ENCODE measurements at places on chromosomes 1 and 21.

- DNase-seq, result no peak
These were observed 34.2 kb upstream of the JUN start for GRCh38 chr1:58818075-58818474.

DNA sequence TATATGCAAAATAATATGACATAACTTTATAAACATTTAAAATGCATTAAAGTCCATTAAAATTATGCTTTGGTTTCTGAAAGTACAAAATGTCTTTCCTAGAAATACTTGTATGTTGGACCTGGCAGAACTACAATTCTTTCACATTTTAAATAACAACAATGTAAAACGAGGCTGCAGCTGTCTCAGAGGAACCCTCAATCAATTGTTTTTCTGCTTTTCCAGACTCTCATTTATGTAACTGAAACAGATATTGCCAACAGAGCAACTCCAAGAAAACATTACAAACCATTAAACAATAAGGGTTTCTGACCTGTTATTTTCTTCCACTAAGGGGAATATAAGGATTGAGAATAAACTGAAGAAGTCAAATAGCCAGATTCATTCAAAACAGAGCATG is 1193.4 kb downstream of the NCAM2 start:
- no peak for DNase-seq

DNA sequence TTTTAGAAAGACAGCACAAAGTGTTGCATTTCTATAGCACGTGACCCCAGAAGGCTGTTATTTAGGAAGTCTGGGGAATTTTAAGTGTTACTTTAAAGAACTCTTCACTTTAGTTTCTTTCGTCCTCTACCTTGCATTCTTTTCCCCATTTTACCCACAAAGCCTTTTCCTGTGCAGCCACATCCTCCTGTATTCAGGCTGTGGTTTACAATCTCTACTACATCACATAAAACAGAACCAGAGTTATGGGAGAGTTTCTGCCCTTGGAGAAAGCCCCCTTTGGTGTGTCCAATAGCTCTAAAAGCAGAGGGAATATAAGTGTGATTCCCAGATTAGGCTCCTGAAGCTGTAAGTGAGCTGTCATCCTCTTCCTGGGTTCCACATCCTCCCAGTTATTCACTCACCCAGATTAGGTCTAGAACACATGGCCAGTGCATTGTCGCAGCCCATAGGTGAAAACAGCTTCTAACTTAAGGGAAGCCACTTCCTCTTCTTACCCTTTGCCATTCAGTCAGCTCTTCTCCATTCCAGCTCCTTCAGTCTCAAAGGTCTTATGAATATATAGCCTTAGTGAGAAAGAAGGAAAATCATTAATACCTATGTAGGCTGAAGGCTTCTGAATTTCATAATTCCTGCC is 171.1 kb downstream of the PIGK start:
- no peak for DNase-seq

DNA sequence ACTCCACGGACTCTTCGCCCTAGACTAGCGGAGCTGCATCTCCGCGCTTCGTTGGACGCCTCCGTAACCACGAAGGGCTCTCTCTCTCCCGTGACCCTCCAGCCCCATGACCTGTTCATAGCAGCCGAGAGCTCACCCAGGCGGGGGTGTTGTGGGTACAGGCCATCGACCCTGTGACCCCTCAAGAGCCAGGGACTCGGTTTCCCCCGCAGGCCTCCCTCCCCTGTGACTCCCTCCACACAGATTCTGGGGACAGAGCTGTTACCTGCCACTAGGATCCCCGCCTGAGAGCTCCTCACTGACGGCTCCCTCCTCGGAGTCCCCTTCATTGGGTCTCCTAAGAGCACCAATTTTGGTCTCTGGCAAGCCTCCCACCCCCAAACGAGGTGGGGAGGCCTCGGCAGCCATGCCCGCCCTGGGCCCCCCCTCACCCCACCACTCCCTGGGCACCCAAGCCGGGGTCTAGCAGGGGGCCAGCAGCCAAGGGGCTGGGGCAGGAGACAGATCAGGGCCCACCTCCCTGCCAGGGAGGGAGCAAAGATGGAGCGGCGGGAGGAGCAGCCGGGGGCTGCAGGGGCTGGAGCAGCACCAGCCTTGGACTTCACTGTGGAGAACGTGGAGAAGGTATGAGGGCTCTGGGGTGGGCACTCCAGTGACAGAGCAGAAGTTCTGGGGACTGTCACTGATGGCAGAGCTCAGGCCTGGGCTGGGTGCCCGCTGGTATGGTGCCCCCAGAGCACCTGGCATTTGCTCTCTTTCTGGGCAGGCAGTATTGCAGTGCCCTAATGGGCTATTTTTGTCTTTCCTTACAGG is 517 bp downstream of the IPO13 start:
- no peak for DNase-seq

DNA sequence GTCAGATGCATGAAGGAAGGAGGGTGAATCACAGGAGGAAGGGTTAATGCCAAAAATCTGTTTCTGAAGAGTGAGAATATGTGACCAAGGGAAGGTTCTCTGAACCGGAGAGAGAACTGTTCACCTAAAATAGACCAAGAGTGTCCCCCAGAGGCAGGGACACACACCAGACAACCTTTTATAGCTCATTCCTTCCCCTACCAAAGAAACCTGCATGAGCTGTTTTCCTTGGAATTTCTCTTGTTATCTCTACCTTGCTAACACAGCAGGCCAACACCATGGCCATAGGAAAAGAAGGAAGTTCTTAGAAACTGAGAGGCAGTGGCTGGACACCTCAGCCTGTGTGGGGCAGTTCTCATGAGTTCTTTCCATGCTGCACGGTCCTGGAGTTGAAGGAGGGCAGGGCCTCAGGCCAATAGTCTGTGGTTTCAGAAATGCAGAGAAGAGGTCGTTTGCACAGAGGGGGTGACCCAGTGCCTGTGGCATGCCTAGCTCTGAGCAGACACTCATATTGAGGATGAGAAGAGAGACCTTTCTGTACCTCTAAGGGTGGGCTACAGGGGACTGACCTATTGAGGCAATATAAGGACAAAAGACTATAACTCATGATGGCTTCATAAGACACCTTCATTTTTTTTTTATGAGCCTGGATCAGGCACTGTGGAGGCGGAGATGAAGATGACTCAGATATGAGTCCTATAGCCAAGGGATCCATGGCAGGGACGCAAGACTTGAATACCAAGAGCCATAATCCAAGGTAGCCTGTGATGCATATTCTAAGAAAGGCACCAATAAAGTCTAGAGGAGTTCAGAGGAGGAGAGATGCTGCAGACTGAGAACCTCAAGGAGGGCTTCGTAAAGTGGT is 39.4 kb downstream of the IGFN1 start:
- no peak for DNase-seq

DNA sequence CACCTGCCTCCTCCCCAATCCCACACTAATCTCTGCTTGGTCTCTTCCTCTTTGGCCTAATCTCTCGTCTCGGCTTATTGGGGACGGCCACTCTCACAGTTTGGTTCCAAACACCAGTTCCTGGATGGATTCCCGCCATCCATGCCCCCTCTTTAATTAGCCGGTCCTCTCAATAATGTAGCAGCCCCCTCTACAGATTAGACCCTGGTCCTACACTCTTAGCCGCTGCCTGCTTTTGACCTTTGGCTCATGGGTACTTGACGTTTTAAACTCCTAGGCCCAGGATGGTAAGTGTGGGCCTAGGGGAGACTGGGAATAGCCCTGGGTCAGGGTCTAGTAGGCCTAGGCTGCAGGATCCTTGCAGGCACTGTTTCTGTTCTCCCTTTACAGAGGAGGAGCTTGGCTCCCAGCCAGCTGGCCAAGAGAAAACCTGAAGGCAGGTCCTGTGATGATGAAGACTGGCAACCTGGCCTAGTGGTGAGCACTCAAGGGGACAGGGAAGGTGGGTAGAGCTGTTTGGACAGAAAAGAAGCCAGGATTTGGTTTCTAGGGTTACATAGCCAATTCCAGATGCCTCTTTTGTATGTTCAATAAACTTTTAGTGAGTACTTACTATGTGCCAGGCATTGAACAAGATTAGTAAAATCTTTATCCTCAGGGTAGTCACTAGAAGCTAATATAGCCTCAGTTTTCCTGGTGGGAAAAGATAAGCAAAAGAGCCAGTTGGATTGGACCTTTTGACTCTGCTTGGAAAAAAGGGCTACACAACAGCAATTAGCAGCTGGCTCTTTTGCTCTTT is 758 bp downstream of the RAD54L start:
- no peak for DNase-seq

DNA sequence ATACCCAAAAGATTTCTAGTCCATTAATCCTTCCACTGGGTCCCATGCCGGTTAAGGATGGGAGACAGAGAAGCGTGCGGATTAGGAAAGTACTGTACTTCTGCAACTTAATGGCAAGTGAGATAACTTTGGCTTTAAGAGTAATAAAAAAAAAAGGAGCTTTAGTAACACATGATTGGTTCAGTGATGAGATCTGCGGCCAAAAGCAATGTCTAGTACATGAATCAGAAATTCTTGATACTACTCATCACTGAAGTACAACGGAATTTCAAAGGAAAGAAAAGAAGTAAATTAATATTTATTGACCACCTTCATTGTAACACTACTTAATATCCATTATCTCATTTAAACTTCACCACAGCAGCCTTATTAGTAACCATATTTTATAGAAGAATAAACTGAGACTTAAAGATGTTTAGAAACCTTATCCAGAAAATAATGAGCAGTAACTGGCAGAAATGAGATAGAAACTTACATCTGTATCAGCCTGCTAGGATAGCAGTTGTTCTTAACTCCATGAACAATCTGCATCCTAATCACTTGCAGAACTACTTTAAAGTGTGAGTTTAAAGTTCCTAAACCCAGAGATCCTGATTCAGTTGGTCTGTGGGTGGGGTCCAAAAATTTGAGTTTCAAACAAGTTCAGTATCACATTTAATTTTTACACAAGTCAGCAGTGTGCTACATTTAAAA is 14.1 kb upstream of the NUF2 start:
- no peak for DNase-seq

GRCh38 chr21:41068496-41068895 is 99.5 kb upstream of the BACE2 start:
- DNase-seq, result no peak

GRCh38 chr1:54174106-54174505 is 21.3 kb upstream of the CDCP2 start:
- no peak for DNase-seq

DNA sequence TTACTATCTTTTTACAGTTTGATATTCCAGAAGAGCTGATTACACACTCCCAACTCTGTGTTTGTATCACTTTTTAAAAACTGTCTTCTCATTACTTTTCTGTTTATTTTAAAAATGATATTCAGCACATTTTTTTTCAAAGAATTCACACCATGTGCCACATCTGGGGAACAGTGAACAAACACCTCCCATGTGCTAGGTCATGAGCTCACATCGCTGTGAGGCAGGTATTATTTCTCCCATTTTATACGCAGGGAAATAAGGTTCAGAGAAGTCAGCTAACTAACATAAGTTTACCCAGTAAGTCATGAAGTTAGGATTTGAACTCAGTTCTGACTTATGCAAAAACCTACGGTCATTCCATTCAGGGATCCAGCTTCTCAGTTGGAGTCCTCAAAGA is 44.9 kb downstream of the S1PR1 start:
- no peak for DNase-seq

- DNase-seq, result no peak
These were observed 42.5 kb downstream of the MATN1 start for GRCh38 chr1:30680879-30681278.

DNA sequence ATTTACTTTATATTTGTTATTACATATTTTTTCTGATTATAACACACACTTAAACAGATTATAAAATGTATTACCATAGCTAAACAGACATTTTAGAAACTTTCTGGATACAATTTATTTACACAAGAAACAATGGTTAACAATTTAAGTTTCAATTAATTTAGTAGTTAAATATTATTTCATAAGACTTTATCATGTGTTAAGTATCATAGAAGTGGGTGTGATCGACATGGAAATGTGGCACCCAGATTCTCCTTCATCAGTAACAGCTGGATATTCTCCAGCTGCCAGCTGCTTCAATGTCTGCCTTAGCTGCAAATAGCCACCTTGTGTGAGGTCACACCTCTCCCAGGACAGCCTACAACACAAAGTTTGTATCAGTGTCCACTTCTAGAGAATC is 97.8 kb downstream of the KCNT2 start:
- DNase-seq, result no peak

DNA sequence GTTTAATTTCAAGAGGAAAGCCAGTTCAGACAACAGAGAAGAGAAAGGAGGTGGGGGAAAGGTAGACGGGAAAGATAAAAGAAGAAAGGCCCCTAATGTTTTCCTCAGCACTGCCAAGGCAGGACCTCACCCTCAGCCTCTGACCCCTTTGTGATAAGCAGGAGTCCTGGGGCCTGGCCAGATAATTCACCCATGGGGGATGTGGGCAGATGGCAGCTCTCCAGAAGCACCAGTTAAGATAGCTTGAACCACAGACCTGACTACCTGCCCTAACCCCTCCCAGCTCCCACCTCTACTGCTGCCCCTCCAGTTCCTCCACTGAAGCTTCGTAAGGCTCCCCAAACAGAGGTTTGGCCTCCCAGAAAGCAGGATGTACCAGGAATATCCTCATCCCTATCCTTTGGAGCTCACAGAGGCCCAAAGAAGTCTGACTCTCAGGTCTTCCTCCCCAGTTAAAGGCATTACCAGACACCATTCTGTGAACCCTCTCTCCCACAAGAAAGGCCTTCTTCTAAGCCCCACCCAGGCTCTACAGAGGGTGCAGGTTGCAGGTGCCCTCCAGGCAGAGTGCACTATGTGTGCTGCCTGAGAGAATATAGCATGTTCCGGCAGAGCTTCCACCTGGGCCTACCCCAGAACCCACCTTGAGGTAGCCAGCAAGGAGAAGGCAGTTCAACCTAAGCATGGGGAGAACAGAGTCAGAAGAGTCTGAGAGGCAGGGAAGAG is 9.2 kb upstream of the SNAPIN start:
- DNase-seq, result no peak
